Kidney (tissue), 22 donors: ENCODE measurements at places on chromosomes 13 and 19.
A peak's percentile ranks its signal among the peaks of the same experiment; 100 is the strongest.

DNA sequence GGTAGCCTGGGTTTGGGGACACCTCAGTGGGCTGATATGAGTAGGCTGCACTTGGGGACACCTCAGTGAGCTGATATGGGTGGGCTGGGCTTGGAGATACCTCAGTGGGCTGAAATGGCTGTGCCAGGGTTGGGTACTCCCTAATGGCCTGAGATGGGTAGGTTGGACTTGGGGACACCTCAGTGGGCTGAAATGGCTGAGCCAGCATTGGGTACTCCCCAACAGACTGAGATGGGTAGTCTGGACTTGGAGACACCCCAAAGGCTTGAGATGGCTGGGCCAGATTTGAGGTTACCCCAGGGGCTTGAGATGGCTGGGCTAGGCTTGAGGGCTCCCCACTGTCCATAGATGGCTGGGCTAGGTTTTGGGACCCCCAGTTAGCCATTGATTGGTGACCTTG is 12.1 kb downstream of the IQCN start:
- H3K4me1 ChIP-seq: no peaks in the 10 kb centered on the region
- no peak overlapping the region for H3K27ac ChIP-seq
- no peak overlapping the region for H3K4me3 ChIP-seq
- no peak for DNase-seq
- no peaks in the 10 kb centered on the region for H3K27me3 ChIP-seq

DNA sequence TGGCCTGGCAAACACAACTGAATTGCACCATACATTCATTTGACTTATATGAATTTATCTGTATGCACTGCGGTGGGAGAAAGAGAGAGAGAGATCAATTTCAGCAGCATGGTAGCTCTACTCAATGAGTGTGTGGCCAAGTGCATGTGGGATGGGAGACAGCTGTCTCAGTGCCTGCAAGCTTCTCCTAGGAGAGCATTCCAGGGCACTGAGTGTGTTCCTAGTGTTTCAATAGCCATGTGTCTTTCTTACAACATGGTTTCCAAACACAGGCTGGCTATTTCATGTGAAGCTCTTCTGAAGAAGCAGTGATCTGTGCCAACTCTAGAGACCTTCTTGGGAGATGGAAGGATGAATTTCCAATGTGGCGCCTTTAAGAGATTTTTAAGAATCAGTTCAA is 43.5 kb downstream of the NEK5 start:
- H3K4me1 ChIP-seq: no peaks in the 10 kb centered on the region
- no peak overlapping the region for H3K4me3 ChIP-seq
- no peak for DNase-seq

DNA sequence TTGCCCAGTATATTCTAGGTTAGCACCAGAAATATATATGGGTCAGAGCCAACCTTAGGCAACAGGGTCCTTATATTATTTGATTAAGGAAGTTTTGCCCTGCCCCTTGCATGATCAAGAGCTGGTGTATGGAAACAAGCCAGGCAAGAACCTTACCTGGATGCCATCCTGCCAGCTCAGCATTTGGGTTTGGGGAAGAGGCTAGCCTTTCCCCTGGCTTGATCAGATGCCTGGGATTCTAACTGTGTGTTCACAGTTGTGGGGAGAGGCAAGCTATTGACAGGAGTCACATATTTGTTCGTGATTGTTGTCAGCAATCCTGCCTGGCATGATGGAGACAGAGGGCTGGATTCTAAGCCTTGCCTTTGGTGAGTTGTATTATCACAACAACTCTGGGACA is 260.0 kb upstream of the DACH1 start:
- H3K4me1 ChIP-seq: no peaks in the 10 kb centered on the region
- H3K27me3 ChIP-seq: no peaks in the 10 kb centered on the region
- DNase-seq: no peak
- no peak overlapping the region for H3K4me3 ChIP-seq
- H3K27ac ChIP-seq: no peak overlapping the region

- no peaks in the 10 kb centered on the region for H3K36me3 ChIP-seq
- H3K27me3 ChIP-seq: no peaks in the 10 kb centered on the region
- H3K4me1 ChIP-seq: peaks cover 39% of the 10 kb centered on the region
- H3K4me3 ChIP-seq: peak overlapping the region; percentile 39
Observed at GRCh38 chr19:18417250-18418028, 1.8 kb upstream of the SSBP4 start.

GRCh38 chr13:114048443-114048842 is 74.6 kb upstream of the C13orf46 start:
- no peaks in the 10 kb centered on the region for H3K36me3 ChIP-seq
- DNase-seq: peak; percentile 75
- H3K27ac ChIP-seq: no peak overlapping the region

- H3K27me3 ChIP-seq: no peaks in the 10 kb centered on the region
- H3K36me3 ChIP-seq: no peaks in the 10 kb centered on the region
- no peak within 1 kb of the TSS for H3K27ac ChIP-seq
- no peak within 1 kb of the TSS for H3K4me3 ChIP-seq
- H3K4me1 ChIP-seq: no peaks in the 10 kb centered on the region
Observed at GRCh38 chr19:35513628-35514281, at the start of gene DMKN. TSS of gene DMKN (minus strand) at chr19:35513649. CDS start at chr19:35513475, 174 bp downstream.

DNA sequence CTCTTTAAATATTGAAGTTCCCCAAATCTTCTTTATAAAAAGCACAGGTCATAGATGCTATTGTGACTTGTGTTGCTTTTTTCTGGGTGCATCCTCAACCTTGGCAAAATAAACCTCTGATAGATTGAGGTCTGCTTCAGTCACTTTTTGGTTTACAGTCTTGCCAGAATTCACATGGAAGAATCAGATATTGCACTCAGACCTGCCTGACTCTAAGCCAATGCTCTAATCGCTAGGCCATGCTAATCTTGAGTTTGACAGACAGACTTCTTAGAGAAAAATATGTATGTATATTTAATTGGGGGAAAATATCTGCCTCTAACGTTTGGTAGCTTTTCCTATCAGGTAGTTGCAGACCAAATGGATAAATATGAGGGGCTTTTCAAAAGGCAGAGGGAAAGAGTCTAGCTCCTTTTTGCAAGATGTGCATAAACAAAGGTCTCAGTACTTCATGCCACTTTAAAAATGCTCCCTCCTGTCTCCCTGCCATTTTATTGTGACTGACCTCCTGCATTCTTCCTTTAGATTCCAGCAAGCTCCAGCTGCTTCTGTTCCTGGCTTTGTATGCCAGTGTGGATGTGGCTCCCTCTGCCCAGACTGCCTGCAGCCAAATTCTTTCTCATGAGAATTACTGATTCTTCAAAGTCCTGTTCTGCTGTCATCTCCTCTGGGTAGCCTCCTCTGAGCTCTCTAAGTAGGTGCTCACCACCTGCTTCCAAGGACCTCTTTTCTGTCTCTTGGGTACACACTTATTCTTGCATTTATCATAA is 42.4 kb upstream of the RFC3 start:
- H3K4me3 ChIP-seq: no peak overlapping the region
- no peak overlapping the region for H3K27ac ChIP-seq
- DNase-seq: no peak
- no peaks in the 10 kb centered on the region for H3K36me3 ChIP-seq
- H3K27me3 ChIP-seq: no peaks in the 10 kb centered on the region

DNA sequence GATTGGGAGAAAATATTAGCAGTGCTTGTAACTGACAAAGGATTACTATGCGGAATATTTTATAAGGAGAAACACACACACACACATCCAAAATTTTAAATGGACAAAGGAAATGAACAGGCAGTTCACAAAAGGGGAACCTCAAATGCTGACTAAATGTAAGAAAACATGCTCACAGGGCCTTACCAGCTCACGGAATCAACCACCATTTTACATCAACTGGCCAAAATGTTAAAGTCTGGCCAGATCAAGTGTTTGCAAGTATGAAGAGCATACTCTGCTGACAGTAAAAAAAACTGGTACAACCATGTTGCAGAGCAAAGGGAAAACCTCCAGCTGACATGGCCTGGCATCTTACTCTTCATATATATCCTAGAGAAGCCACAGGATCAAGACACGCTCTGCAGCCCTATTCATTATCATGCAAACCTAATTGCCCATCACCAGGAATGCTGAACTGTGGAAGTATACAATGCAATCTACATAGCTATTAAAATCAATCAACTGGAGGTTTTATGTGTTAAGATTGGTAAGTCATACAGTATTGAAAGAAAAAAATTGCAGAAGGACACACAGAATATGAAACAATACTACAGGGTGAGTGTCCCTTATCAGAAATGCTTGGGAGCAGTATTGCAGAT is 124.4 kb downstream of the RNF17 start:
- no peak overlapping the region for H3K27ac ChIP-seq
- no peaks in the 10 kb centered on the region for H3K27me3 ChIP-seq
- H3K4me3 ChIP-seq: no peak overlapping the region
- no peak for DNase-seq
- peaks cover 7% of the 10 kb centered on the region for H3K36me3 ChIP-seq

- peak; percentile 56 for DNase-seq
- H3K4me3 ChIP-seq: peak overlapping the region; percentile 97
- peaks cover 16% of the 10 kb centered on the region for H3K4me1 ChIP-seq
- no peaks in the 10 kb centered on the region for H3K27me3 ChIP-seq
- peak overlapping the region; percentile 98 for H3K27ac ChIP-seq
Observed at GRCh38 chr19:23394511-23394910, 760 bp downstream of the ZNF91 start.

DNA sequence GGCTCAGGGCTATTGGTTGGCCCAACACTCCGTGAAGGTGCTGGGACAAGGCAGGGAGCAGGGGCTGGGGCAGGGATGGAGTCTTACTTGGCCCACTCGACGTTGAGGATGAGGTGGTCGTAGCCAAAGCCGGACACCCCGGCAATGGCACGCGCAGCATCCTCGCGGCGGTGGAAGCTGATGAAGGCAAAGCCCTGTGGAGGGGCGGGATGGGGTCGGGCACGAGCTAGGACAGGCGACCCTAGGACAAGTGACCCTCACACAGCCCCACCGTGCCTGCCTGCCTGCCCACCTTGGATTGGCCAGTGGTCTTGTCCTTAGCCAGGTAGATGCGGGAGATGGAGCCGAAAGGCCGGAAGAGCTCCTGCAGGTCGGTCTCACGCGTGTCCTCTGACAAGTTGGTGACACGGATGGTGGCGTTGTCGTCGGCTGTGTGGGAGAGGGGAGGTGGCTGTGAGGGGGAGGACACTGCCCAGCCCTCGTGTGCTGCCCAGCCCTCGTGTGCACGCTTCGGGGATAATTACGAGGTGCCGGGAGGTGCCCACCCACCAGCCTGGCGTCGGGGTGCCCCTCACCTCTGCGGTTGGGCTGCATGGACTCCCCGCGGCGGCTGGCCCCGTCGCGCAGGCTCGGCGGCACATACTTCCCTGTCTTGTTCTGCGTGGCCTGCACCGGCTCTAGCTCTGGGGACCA is 4.0 kb downstream of the P2RY11 start:
- DNase-seq: no peak
- no peaks in the 10 kb centered on the region for H3K27me3 ChIP-seq
- no peak overlapping the region for H3K4me3 ChIP-seq
- H3K27ac ChIP-seq: no peak overlapping the region
- H3K36me3 ChIP-seq: no peaks in the 10 kb centered on the region

GRCh38 chr19:19531951-19532805 is 3.5 kb downstream of the YJEFN3 start:
- DNase-seq: peak; percentile 68
- no peak overlapping the region for H3K27ac ChIP-seq
- no peaks in the 10 kb centered on the region for H3K27me3 ChIP-seq

GRCh38 chr13:91323349-91323748 is 24.1 kb upstream of the MIR17HG start:
- H3K4me1 ChIP-seq: no peaks in the 10 kb centered on the region
- H3K27me3 ChIP-seq: no peaks in the 10 kb centered on the region
- no peak overlapping the region for H3K4me3 ChIP-seq
- H3K36me3 ChIP-seq: no peaks in the 10 kb centered on the region

- H3K4me1 ChIP-seq: peaks cover 7% of the 10 kb centered on the region
- H3K36me3 ChIP-seq: no peaks in the 10 kb centered on the region
- no peak overlapping the region for H3K27ac ChIP-seq
- DNase-seq: no peak
Observed at GRCh38 chr13:99289674-99290337, 17.4 kb downstream of the GPR183 start.
